Activated naive CD8-positive, alpha-beta T cell treated with anti-CD3 and anti-CD28 coated beads for 36 hours (primary cell): ENCODE measurements at places on chromosomes 4 and X. TPM values are rescaled to one million over a fixed set of nuclear protein-coding genes. Genes with fewer than 3 reads are reported as not detected.

DNA sequence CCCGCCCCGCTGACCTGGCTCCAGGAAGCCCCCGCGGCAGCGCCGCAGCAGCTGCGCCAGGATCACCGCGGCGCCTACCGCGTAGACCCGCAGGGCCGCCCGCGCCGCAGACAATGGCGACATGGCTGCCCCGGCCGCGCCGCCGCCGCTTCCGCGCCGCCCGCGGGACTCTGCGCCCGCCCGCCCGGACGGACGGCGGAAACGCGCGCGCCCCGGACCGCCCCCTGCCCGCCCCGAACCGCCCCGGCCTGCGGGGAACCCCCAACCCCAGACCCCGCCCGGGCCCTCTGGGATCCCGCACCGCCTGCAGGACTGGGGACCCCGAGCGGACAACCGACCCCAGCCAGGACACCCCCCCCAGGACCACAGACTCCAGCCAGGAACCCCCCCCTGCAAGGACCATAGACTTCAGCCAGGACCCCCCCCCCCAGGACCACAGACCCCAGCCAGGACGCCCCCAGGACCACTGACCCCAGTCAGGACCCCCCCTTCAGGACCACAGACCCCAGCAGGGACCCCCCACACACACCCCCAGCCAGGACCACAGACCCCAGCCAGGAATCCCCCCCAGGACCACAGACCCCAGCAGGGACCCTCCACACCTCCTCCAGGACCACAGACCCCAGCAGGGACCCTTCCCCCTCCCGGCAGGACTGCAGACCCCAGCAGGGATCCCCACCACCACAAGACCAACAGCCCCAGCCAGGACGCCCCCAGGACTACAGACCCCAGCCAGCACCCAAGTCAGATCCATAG, at the start of the genes DHRSX and ZBED1:
DHRSX (minus strand) TSS at position 174 of the 756 bp plus-strand sequence; CDS start at position 123, 51 bp downstream.
ZBED1 (minus strand) TSS at position 174 of the 756 bp plus-strand sequence. CDS start 10,257 bp downstream, outside the sequence.
- H3K27ac ChIP-seq: peak within 1 kb of the TSS; percentile 76
- H3K4me1 ChIP-seq: peaks cover 25% of the 10 kb centered on the region
- peaks cover 12% of the 10 kb centered on the region for H3K36me3 ChIP-seq
- H3K4me3 ChIP-seq: peak within 1 kb of the TSS; percentile 82

DNA sequence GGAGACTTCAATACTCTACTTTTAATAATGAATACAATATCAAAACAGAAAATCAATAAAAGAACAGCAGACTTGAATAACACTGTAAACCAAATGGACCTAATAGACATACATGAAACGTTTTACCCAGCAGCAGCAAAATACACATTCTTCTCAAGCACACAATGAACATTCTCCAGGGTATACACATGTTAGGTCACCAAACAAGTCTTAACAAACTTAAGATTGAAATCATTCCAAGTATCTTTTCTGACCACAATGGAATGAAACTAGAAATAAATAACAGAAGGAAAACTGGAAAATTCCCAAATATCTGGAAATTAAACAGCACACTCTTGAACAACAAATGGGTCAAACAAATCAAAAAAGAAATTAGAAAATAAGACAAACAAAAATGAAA, 145.0 kb upstream of the CT83 start:
- no peaks in the 10 kb centered on the region for H3K27me3 ChIP-seq
- H3K27ac ChIP-seq: no peak overlapping the region
- no peaks in the 10 kb centered on the region for H3K36me3 ChIP-seq
- no peak for DNase-seq
- H3K4me1 ChIP-seq: no peaks in the 10 kb centered on the region
- no peak overlapping the region for H3K4me3 ChIP-seq

GRCh38 chr4:11495291-11495690, 66.6 kb upstream of the HS3ST1 start:
- H3K27ac ChIP-seq: no peak overlapping the region
- H3K4me3 ChIP-seq: no peak overlapping the region
- peaks cover 7% of the 10 kb centered on the region for H3K4me1 ChIP-seq
- peaks cover 2% of the 10 kb centered on the region for H3K36me3 ChIP-seq

GRCh38 chrX:47503151-47503550, 20.1 kb upstream of the ZNF41 start:
- H3K4me3 ChIP-seq: no peak overlapping the region
- no peak overlapping the region for H3K27ac ChIP-seq
- H3K4me1 ChIP-seq: peaks cover 2% of the 10 kb centered on the region
- no peak for DNase-seq
- H3K27me3 ChIP-seq: no peaks in the 10 kb centered on the region
- no peaks in the 10 kb centered on the region for H3K36me3 ChIP-seq

DNA sequence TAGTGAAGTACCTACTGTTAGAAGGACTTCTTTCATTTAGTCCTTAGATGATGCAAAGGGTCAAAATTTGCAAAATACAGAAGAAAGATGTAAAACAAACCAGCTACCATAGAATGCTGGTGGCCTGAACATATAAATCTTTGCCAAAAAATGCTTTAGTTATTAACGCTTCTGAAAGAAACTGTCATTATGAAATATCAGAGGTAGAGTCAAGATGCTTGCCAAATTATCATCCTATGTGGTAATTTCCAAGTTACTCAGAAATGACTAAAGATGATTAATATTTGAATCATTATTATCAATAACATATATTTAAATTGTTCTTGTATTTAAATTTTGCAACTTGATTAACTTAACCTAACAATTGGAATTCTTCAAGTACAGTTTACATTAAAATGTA, 588.4 kb upstream of the FAM241A start:
- H3K36me3 ChIP-seq: no peaks in the 10 kb centered on the region
- H3K27me3 ChIP-seq: no peaks in the 10 kb centered on the region
- H3K4me1 ChIP-seq: no peaks in the 10 kb centered on the region
- H3K27ac ChIP-seq: no peak overlapping the region
- no peak for DNase-seq

DNA sequence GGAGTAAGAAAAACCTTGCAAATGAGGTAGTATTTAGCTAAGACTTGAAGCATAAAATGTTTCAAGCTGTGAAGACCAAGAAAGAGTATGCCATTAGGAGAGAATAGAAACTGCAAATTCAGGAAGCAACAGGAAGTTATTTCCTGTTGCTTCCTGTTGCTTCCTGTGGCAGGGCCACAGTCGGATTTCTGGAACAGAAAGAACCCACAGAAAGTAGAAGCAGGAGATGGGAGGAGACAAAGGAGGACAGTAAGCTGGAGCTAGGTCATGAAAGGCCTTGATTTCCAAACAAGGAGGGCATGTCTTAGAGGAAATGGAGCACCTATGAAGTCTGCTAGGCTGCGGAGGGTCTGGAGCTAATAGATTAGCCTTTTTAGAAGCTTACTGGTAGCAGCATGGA, 17.2 kb downstream of the ASB11 start:
- no peak overlapping the region for H3K27ac ChIP-seq
- H3K4me3 ChIP-seq: no peak overlapping the region
- no peak for DNase-seq
- no peaks in the 10 kb centered on the region for H3K36me3 ChIP-seq

DNA sequence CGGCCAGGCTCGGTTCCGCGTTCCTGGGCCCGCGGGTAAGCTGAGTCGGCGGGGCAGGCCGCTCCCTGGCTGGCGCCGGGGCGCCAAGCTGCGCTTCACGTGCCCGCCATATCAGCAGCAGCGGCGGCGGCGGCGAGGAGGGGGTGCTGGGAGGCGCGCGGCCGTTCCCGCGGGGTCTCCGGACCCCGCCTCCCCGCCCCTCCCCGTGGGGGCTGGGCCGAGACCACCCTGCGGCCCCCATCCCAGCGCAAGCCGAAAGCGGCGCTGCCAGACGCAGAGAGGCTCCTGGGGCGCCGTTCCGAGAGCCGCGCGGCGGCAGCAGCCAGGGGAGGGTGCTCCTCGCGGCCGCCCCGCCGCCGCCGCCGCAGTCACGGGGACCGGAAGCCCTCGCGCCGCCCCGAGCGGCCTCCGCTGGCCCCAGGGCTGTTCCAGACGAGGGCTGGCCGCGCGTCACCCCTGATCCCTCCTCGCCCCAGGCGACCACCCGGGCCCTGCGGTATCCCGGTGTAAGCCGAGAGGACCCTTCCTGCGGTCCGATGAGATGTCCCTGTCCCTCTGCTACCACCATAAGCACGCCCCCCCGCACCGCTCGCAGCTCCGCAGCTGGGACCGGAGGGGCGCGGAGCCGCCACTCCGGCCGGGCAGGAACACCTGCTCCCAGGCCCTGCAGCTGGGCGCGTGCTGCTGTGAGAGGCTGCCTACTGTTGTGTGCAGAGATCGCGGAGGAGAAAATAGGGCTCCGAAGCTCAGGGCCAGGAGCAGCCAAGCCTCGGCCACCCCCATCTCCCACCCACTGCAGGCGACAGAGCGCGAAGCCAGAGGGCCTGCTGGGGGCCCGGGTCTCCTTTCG, 7.5 kb upstream of the BCOR start:
- DNase-seq: no peak
- peak overlapping the region; percentile 73 for H3K4me3 ChIP-seq
- peak overlapping the region; percentile 75 for H3K27ac ChIP-seq
- no peaks in the 10 kb centered on the region for H3K36me3 ChIP-seq
- peaks cover 3% of the 10 kb centered on the region for H3K27me3 ChIP-seq

- no peak overlapping the region for H3K27ac ChIP-seq
- no peak overlapping the region for H3K4me3 ChIP-seq
- no peaks in the 10 kb centered on the region for H3K36me3 ChIP-seq
- no peaks in the 10 kb centered on the region for H3K27me3 ChIP-seq
- H3K4me1 ChIP-seq: no peaks in the 10 kb centered on the region
- DNase-seq: no peak
Observed at GRCh38 chr4:127145006-127145540, 487.7 kb upstream of the INTU start.

DNA sequence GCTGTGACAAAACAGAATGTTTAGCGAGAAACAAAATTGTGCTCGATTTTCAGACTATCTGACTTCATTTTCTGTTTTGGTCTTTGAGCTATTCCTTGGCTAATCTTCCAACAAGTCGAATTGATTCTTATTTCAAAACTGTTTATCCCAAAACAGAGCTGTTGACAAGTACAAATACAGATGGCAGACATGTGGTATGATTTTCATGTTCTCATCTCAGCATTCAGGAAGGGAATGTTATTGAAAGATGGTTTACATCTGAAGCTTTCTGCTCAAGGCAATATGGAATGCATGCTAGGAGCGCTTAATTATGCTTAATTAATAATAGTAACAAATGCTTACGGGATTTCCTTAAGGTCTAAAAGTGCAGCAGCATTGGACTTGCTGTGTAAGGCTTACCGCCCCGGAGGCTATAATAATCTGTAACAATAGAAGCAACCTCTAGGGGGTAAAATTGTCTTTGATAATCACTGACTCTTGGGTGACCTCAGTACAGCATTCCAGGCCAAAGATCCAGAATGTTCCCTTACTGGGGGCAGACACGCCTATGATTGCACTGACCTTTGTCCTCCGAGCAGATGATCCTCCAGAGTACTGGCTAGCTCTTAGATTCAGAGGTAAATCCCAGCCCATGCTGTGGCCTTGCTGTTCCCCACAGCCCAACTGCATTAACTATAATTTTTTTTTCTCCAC, 16.4 kb downstream of the LSM6 start:
- no peak overlapping the region for H3K4me3 ChIP-seq
- no peak overlapping the region for H3K27ac ChIP-seq
- H3K36me3 ChIP-seq: peaks cover 19% of the 10 kb centered on the region
- H3K4me1 ChIP-seq: peaks cover 1% of the 10 kb centered on the region
- DNase-seq: no peak

GRCh38 chr4:179605196-179605595, 2163.0 kb upstream of the AGA start:
- H3K4me3 ChIP-seq: no peak overlapping the region
- no peaks in the 10 kb centered on the region for H3K4me1 ChIP-seq
- H3K27ac ChIP-seq: no peak overlapping the region

DNA sequence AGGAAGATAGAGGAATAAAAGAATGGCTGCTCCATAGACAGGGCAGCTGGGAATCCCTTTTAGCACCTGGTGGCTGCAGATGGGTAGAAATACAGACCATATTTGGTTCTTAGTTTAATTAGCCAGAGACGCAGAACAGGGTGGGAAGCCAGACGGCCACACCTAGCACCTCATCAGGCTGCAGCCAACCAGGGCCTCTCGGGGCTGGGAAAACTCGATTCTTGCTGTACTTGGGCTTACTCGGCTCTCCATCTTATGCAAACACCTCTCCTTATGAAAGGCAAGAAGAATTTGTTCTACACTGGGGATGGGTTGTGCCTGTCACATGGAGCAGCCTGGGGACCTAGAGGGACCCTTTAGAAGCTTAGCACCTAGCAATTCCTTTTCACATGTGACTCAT, 19.7 kb downstream of the IRAK1 start:
- peaks cover 11% of the 10 kb centered on the region for H3K4me1 ChIP-seq
- no peak for DNase-seq
- no peak overlapping the region for H3K4me3 ChIP-seq
- H3K27me3 ChIP-seq: no peaks in the 10 kb centered on the region

DNA sequence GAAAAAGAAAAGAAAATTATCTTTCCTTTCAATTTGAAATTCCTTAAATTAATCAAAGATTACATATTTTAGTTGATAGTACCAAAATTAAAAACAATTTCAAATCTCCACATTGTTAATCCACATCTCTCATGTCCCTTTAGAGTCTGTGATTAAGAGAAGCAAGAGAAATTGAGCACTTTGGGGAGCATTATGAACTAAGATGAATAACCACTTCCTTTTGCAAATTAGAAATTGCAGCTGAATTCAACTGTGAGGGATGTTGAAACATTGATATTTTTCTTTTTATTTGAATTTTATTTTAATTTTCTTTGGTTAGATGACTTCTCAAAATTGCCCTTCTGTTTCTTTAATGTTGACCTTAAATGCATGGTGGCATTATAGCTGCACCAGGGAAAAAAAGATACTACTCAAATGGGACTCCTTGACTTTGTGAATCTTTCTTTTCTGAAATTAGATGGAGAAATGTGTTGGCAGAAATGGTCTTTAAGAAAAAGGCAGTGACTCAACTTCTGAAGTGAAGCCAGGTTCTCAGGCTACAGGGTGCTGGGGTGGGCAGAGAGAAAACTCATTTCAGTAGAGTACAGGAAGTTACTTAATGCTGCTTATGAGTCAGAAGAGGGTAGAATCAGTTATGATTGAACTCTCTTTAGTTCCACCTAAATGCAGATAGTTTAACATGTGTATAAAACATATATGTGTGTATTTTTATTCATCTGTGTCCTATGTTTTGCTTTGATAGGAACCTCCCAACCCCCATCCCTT, 92.0 kb upstream of the TNIP3 start:
- H3K27ac ChIP-seq: peak overlapping the region; percentile 95
- no peaks in the 10 kb centered on the region for H3K27me3 ChIP-seq
- peak overlapping the region; percentile 29 for H3K4me3 ChIP-seq
- peak; percentile 61 for DNase-seq
- peaks cover 50% of the 10 kb centered on the region for H3K4me1 ChIP-seq

The DCAF12L2 gene
- not detected for total RNA-seq

The PCDH19 gene
- total RNA-seq: not detected

The ZNF711 gene
- 1.3 TPM for total RNA-seq

The GPAT3 gene
- 2.8 TPM for total RNA-seq

The TRIM75 gene
- not detected for total RNA-seq

The UGT2B17 gene
- not detected for total RNA-seq

The SPP1 gene
- total RNA-seq: not detected

The SRPX2 gene
- not detected for total RNA-seq

The CLTRN gene
- total RNA-seq: 0.80 TPM
